ENCODE measurements at places on chromosomes 3 and 15.

DNA sequence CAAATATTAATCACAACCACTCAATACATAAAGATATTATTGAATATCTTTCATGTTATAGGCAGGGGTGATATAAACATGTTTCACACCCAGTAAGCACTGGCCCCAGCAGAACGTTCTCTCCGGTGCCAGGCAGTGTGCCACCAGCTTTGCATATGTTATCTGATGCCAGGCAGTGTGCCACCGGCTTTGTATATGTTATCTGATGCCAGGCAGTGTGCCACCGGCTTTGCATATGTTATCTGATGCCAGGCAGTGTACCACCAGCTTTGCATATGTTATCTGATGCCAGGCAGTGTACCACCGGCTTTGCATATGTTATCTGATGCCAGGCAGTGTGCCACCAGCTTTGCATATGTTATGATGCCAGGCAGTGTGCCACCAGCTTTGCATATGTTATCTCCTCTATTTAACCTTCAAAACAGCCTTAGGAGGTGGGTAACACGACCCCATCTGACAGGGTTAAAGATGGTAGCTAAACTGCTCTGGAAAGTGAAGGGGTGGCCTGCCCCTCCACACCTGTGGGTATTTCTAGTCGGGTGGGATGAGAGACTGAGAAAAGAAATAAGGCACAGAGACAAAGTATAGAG, 6.9 kb downstream of the MUC20 start:
- no peak for DNase-seq

GRCh38 chr15:80645494-80646065, 49.5 kb upstream of the ABHD17C start:
- no peak for DNase-seq

GRCh38 chr3:182729903-182730674, 63.2 kb upstream of the ATP11B start:
- no peak for DNase-seq

DNA sequence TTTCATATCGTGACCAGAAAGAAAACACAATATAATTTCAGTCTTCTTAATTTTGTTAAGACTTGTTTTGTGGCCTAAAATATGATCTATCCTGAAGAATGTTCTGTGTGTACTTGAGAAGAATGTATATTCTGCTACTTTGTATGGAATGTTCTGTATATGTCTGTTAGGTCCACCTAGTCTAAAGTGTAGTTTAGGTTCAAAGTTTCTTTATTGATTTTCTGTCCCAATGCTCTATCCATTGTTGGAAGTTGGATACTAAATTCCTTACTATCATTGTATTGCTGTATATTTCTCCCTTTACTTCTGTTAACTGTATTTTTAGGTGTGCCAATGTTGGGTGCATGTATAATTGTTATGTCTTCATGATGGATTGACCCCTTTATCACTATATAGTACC, 21.2 kb downstream of the OR5AC2 start:
- no peak for DNase-seq
